ENCODE measurements at places on chromosomes 5 and 9. TPM values are rescaled to one million over a fixed set of nuclear protein-coding genes. Genes with fewer than 3 reads are reported as not detected.

OR1J2 gene
- polyA plus RNA-seq, result not detected

LRRC19 gene
- polyA plus RNA-seq, result 0.33 TPM

LCN15 gene
- 0.07 TPM for polyA plus RNA-seq

STC2 gene
- 5.2 TPM for polyA plus RNA-seq

ARAP3 gene
- 41.3 TPM for polyA plus RNA-seq

C9 gene
- not detected for polyA plus RNA-seq

IL3 gene
- polyA plus RNA-seq, result not detected

TOR2A gene
- 14.5 TPM for polyA plus RNA-seq

CBY3 gene
- polyA plus RNA-seq, result 0.53 TPM

KCNN2 gene
- polyA plus RNA-seq, result 4.5 TPM

WDR70 gene
- polyA plus RNA-seq, result 46.6 TPM

SLC34A1 gene
- 0.26 TPM for polyA plus RNA-seq

PTPRD gene
- polyA plus RNA-seq, result 139 TPM

HAND1 gene
- not detected for polyA plus RNA-seq

- DNase-seq, result no peak
Observed at GRCh38 chr9:123472862-123473614, 117.0 kb downstream of the CRB2 start.

- DNase-seq, result peak; percentile 22
Observed at GRCh38 chr9:114282104-114282485, 40.8 kb upstream of the ORM1 start.

DNA sequence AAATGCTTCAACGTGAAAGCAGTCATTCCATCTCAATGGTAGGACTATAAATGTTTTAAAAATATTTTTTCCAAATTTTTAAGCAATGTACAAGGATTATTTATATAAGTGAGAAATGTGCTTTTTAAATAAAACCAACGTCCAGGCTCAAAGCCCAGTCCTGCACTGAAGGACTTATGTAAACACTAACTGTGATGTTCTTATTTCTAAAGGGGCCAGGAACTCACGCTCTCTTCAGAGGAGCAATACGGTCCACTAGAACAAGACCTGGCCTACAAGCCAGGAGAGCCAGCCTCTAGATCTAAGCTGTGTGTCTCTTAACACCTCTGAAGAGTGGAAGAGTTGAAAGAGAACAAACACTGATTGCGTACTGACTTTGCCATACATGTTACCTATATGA lies 12.1 kb downstream of the TTLL11 start:
- DNase-seq, result peak; percentile 44

- DNase-seq, result no peak
Observed at GRCh38 chr5:15290953-15291352, 209.0 kb upstream of the FBXL7 start.

GRCh38 chr5:173243831-173244305 lies 8.9 kb upstream of the NKX2-5 start:
- no peak for DNase-seq

- DNase-seq, result no peak
Observed at GRCh38 chr5:56360816-56361215, 127.7 kb upstream of the ANKRD55 start.

DNA sequence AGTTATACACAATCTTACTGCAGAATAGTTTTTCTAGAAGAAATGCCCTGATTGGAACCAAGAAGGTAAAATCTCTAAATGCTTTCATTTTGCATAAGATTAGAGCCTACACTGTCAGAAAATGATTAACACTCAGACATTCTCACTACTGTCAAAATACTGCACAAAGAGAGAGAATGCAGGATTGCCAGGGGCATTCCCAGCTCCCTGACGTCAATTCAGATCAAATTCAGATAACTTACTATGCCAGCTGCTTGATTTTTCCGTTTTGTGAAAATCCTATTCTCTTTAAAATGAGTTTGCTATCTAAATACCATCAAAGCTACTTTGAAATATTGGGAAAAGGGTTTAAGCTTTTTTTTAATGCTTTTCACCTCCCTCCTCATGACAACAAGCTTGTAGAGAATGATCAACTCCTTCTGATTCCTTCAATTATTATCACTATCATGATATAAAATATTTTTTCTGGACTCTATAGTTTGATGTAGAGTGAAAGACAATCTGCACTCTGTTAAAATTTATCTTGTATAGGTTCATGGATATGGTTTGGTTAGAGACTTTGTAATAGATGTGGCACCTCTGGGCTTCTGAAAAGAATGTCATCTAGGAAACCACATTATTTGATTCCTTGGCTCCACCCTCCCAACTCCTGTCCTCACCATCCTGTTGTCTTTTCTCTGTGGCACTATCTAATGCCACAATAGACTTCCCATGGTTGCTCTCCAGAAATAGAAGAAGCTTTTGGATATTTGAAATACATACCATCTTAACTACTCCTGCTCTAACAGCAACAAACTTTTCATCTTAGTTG lies 407.7 kb downstream of the PDE4D start:
- DNase-seq, result no peak

DNA sequence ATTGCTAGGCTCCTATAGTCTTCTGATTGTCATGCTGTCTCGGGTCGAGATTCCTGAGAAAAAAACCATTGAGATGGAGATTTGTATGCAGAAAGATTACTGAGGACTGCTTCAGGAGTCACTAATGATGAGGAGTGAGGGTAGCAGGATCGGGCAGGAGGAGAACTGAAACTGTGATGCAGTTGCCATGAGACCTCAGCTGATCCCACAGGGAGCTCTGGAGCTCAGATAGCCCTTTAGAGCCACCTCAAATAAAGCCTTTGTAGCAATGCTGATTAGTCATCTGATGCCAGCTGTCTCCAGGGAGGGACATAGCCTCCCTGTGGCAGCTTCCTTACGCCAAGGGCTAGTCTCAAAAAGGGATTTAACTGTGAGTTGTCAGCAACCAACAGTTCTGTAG lies 256.9 kb downstream of the DMAC1 start:
- DNase-seq, result no peak

DNA sequence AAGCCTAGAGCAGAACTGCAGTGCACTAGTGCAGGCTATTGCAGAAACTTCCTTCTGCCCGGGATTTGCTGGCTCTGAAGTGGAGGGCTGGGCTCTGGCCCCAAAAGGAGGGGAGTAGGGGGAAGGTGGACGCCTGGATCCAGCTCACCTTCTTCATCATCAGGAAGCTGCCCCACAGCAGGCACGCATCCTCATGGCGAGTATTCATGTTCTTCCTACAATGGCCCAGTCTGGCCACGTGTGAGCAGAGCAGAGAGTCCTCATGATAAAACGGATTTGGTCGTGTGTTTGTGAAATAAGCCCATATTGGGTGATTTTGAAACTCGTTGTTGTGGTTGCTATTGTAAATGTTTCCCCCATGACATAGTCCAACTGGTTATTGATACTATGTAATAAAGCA lies 8.2 kb upstream of the GLIPR2 start:
- no peak for DNase-seq

GRCh38 chr9:126953041-126953809 lies 38.6 kb downstream of the RALGPS1 start:
- no peak for DNase-seq

DNA sequence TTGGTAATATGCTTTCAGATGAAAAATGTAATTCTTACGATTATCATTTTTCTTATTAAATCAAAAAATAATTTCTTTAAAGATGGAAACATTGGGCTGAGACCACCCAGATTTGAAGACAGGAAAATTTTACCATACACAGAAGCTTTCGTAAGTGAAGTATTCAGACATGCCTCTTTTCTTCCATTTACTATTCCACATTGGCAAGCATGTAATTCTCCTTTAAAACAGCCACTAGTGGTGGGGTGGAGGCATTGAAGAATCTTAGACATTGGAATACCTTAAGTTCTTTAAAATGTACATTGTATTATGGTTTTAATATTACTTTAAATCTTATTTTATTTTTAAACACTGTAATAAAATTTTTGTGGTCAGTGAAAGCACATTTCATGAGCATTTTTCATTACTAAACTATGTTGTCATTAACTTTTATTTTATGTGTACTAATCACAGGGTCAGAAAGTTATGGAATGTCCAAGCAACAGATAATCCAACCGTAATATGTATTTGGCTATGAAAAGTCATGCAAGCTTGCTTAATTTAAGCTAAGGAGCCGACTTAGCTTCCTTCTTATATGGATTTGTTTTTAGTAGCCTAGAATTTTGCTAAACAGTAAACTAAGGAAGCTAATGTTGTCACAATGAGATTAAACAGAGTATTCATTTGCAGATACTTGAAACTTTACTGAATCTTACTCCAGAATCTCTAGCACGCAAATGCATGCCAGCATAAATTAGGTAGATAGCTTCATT lies 97.4 kb upstream of the ALDH1A1 start:
- no peak for DNase-seq

DNA sequence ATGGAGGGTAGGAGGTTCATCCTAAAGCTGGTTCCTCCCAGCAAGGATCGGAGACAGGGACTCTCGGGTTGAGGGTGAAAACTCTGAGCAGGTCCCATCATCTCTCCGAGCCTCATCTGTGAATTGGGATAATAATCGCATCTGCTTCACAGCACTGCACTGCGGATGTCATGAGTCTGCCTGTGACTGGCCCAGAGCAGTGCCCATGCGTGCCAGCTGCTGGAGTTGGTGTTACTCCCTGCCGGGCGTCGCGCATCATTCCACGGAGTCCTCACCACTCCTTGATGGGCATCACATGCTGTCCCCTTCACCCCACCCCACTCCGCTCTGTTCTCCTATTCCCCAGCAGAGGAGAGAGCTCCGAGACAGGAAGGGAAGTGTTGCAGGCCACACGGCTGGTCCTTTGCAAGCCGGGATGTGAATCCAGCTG lies 35.1 kb upstream of the ORM1 start:
- DNase-seq, result no peak

DNA sequence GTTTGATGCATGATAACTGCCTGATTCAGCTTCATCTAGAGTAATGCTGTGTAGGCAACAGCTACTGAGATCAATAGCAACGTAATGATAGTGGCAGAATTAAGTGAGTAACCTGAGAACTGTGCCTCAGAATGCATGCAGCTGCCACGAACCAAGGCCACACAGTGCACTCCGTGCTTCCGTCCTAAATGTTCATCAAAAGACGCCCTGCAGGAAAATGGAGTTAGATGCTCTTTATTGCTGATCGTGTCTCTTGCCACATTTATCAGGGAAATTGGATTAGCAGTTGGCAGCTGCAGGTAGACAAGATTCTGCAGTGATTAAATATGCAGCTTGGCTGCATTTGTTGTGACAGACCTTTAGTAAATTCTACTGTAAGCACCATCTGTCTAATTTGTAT lies 107.7 kb upstream of the TLX3 start:
- DNase-seq, result no peak

GRCh38 chr5:172846249-172846648 lies 12.2 kb downstream of the ERGIC1 start:
- no peak for DNase-seq

DNA sequence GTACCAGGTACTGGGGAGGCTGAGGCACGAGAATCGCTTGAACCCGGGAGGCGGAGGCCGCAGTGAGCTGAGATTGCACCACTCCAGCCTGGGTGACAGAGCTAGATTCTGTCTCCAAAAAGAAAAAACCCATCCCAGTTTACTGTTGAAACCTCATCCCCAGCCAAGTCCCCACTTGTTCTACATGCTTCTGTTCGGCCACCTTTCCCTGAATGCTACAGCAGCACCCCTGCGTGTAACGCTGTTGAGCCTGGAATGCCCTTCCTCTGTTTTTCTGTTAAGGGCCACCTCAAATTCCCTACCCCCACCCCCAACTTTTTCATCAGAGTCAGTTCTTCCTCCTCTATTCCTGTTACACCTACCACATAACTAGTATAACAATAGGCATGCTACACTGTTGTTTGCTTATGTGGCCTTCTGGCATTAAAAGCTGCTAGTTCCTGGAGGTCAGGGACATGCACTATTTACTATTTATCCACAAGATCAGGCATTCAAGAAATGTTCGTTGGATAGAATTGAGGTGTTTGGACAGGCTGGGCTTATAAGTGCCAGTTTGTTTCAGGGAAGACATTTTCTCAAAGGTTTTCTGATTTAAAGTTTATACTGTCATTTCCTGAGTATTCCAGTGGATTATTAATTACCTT lies 47.1 kb upstream of the C5orf47 start:
- no peak for DNase-seq

GRCh38 chr5:15452781-15453180 lies 47.2 kb upstream of the FBXL7 start:
- DNase-seq, result no peak

GRCh38 chr5:92328584-92329259 lies 945.6 kb upstream of the ARRDC3 start:
- no peak for DNase-seq

DNA sequence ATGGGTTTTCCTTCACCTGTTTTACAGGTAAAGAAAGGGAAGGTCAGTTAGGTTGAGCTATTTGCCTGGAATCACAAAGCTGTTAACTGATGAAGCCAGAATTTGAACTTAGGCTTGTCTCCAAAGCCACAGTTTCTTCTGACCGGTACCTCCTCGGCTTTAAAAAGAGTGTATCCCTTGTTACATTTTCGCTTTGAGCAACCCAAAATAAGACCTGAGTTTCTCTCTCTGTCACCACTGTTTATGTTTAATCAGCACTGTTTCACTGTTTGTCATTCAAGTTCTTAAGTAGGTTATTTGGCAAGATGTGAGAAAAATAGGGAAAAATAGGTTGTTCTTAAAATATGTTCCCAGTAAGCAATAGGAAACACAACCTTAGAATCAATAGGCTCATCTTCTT lies 84.6 kb downstream of the VCAN start:
- no peak for DNase-seq

DNA sequence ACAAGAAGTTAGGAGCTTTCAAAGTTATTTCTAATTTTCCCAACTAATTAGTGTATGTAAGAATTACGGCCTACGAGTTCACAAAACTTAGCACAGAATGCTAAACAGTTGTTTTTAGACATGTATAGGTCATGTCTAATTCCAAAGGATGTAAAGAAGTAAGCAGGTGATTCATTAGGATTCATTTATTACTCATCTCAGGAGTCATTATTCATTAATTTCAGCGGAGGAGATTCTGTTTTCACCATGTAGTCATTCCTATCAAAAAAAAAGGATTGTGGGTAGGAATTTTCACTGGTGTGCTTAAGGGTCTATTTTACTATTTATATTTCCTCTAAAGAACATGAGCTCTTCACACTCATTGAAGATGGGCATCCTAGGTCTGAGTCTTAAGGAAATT lies 532.2 kb downstream of the ACTL7B start:
- DNase-seq, result no peak

- DNase-seq, result no peak
Observed at GRCh38 chr5:169440107-169440705, 139.3 kb upstream of the SLIT3 start.

GRCh38 chr5:32677023-32677422 lies 34.1 kb upstream of the NPR3 start:
- no peak for DNase-seq

GRCh38 chr5:143062379-143062778 lies 292.2 kb downstream of the ARHGAP26 start:
- DNase-seq, result no peak
